ENCODE measurements at places on chromosomes 2 and 18. TPM values are rescaled to one million over a fixed set of nuclear protein-coding genes. Genes with fewer than 3 reads are reported as not detected.

The DGUOK gene
- 105 TPM for polyA plus RNA-seq

GRCh38 chr18:24381126-24381525, 16.5 kb downstream of the OSBPL1A start:
- DNase-seq: no peak

DNA sequence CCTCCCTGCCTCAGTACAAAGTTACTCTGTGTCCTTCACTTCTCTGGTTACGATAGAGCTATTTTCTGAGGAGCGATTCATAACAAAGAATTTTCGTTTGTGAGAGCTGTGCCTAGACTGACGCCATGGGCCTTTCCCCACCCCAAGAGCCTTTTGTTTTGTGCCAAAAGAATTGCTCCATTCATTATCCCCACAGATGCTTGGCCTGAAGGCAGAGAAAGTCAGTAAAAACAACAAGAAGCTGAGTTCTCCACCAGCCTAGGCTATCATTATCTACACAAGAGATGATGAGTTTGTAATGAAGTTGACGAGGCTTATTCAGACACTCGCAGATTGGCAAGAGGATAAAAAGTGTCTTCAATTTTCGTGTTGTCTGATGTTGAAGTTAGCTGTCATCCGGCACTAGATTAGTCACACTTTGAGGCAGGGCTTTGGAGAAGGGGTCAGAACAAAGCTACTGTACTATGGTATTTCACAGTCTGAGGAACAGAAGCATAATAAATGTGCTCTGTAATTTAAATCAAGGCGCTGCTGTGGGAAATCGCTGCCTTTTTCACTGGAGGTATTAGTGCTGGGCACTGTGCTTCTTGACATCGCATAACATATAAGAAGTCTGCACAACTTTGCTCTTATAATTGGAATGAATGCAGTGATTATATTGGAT, 278.4 kb upstream of the FIGN start:
- DNase-seq: peak; percentile 70

GRCh38 chr2:30104307-30104706, 42.5 kb upstream of the YPEL5 start:
- no peak for DNase-seq

DNA sequence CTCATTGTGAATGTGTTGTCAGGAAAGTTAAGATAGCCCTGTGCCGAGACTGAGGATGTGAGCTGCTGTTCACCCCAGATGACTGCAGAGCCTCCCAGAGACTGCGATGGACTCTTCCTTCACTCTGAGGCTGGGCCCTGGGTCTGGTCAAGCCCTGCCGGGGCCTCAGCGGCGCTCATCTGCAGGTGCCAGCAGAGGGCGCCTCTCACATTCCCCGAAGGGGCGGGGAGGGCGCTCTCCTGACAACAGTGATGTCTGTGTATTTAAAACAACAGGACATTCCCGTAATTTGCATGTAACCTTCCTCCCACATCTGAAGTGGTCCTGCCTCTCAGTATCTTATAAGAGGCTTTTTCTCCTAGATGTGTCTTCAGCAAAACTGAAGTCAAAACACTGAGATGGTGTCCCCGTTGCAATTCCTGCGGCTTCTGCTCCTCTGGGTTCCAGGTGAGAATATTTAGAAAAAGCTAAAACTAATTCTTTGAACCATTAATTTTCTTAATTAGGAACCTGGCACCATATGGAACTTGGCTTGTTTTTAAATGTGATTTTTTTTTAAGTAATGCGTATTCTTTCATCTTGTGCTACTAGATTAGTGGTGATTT, 1377.9 kb downstream of the RPIA start:
- DNase-seq: peak; percentile 1

Data from brain (organoid and tissue), 16 donors.